ENCODE measurements at places on chromosomes 12 and 14. TPM values are rescaled to one million over a fixed set of nuclear protein-coding genes. Genes with fewer than 3 reads are reported as not detected.

KCNC2 gene
- not detected for total RNA-seq

PFDN5 gene
- 549 TPM for total RNA-seq

RD3L gene
- total RNA-seq = 25.2 TPM

TAS2R9 gene
- not detected for total RNA-seq

GRCh38 chr14:69850086-69850735, 29.0 kb upstream of the SMOC1 start:
- no peak for DNase-seq

DNA sequence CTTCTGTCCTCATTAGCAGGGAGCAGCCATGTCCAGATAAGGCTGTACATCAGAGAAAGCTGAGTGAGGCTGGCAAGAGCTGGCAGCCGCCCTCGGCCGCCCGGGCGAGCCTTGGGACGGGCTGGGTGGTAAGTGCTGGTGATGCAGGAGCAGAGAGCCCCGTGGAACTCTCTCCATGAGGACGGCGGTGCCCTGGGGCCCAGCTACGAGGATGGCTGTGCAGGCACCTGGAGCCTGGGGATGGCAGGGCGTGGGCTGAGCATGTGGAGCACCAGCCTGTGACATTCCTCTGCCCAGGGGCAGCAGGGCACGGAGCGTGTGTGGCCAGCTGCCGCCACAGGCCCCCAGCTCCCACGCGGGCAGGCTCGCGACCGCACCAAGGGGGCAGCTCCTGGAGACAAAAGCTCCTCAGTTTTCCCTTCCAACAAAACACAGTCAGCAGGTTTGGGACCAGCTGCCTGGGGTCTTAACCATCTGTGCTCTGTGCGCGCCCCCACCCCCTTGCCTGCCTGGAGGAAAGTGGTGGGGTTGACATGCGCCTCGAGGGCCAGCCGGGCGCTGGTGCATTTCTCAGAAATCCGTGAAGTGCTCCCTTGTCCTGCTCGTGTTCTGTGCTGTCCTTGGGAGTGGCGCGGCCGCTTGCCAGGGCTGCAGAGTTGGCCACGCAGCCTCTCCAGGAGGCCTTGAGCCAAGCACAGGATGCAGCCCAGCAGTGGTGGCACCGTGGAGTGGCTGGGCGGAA, 21.4 kb downstream of the PACS2 start:
- DNase-seq = no peak

- no peak for DNase-seq
Measured at GRCh38 chr12:101700299-101700820, 2.9 kb downstream of the CHPT1 start.
